ENCODE measurements at places on chromosomes 2 and 18.

GRCh38 chr2:219631904-219632759, 4.7 kb downstream of the SLC4A3 start:
- no peak for DNase-seq

GRCh38 chr2:189441709-189442074, 418 bp downstream of the WDR75 start:
- no peak for DNase-seq

GRCh38 chr2:72958542-72959385, 41.4 kb downstream of the EMX1 start:
- no peak for DNase-seq

- DNase-seq = no peak
Observed at GRCh38 chr2:135475128-135475527, 55.9 kb downstream of the ZRANB3 start.

GRCh38 chr18:24497031-24497754, 36.8 kb downstream of the HRH4 start:
- DNase-seq = no peak

- DNase-seq = no peak
Observed at GRCh38 chr18:55775972-55776371, 188.0 kb upstream of the TCF4 start.

All from inflammatory macrophage (primary cell).